SHP77 treated with DMSO at 0.1 percent for 48 hours (cell line): ENCODE measurements at places on chromosomes 11 and 22.

- DNase-seq = no peak
Measured at GRCh38 chr11:120516461-120517389, 5.2 kb downstream of the GRIK4 start.

DNA sequence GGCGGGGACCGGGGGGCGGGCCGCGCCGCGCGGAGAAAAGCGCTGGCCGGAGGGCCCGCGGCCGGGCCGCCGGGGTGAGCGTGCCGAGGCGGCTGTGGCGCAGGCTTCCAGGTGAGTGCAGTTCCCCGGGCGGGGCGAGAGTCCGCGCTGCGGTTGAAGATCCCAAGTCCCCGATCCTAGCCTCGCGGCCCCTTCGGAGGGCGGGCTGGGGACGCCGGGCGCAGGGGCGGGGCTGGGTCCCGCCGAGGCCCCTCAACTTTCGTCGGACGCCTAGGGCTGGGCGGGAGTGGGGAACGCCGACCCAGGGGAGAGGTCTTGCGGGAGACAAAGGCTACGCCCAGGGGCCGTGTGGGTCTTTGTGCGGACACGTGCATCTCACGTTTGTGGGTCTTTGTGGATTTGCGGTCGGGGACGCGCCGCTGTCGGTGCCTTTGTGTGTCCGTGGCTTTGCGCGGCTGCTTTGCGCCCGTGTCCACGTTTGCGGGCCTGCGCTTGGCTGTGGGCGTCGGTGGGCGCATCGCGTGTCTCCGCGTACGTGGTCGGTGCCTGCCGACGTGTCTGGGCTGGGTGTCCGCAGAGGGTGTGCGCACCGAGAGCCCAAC lies at the start of gene TSKU:
Gene TSKU, plus strand, starts transcription at position 63 of the 602 bp plus-strand sequence. CDS start 12,261 bp downstream, outside the sequence.
- DNase-seq = no peak

- DNase-seq = no peak
Measured at GRCh38 chr22:31790240-31790639, 36.4 kb downstream of the DEPDC5 start.

- DNase-seq = peak; percentile 6
Measured at GRCh38 chr11:2777871-2778629, 78.3 kb upstream of the KCNQ1OT1 start.

- no peak for DNase-seq
Measured at GRCh38 chr11:85918910-85919794, 64.0 kb downstream of the CCDC83 start.

GRCh38 chr11:93100211-93100610 lies 97.6 kb downstream of the SLC36A4 start:
- no peak for DNase-seq

- no peak for DNase-seq
Measured at GRCh38 chr11:19332476-19332875, 91.7 kb upstream of the E2F8 start.

- no peak for DNase-seq
Measured at GRCh38 chr11:77244277-77245027, 57.0 kb downstream of the GDPD4 start.

DNA sequence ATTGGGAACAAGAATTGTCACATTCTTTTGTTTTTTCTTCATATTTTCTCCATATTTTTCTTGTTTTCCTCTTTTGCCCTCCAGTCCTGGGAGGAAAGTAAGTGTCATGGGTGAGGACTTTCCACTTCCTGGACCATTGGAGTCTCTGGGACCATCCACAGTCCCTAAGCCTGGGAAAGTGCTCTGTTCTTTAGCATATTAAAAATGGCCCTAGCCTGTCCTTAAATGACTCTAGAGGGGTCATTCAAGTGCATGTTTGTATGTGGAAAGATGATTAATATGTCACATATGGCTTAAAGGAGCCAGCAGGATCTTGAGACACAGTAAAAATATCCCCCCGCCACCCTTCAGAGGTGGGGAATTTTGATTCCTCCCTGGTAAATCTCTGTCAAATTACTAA lies 20.1 kb upstream of the SCGB1D1 start:
- no peak for DNase-seq

GRCh38 chr11:59403546-59403945 lies 22.7 kb downstream of the OR5A2 start:
- no peak for DNase-seq

DNA sequence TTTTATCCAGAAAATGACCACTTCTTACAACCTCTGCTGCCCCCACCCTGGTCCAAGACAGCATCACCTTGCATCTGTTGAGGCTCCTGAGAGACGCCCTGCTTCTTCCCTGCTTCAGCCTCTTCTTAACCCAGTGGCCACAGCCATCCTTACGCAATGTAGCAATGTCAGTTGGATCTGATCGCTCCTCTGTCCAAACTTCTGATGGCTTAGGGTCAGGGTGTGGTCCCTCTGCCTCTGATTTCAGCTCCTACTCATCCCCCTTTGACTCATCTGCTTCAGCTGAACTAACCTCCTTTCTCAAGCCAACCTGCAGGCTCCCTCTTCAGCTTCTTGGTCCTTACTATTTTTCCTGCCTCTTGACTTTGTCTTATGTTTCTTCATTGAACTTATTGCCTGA lies 280.8 kb downstream of the KIRREL3 start:
- no peak for DNase-seq

GRCh38 chr11:35623621-35624168 lies 5.4 kb downstream of the FJX1 start:
- no peak for DNase-seq

DNA sequence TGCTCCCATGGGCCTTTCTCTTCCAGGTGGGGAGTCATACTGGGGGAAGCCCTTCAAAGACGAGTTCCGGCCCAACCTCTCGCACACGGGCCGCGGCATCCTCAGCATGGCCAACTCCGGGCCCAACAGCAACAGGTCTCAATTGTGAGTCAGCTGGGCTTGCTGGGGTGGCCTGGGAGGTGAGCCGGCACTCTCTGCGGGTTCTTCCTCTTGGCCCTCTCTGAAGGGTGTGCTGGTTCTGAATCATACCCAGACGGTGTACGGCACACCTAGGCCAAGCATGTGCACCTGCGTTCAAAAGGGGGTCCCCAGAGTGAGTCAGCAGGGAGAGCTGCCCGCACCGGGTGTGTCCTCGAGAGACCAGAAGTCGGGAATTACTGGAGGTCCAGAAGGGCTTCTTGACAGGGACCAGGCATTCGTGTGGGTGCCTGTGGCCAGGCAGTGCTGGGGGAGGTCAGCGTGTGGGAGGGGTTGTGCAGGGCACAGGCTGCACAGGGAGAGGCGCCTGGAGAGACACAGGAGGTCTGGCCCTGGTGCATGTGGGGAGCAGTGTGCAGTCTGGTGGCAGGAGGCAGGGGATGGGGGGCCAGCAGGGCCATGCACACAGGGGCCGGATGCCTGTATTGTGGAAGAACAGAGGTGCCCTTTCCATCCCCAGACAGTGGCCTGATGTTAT lies 23.0 kb downstream of the PPIL2 start:
- no peak for DNase-seq

- no peak for DNase-seq
Measured at GRCh38 chr11:27456795-27457329, 15.7 kb downstream of the LGR4 start.

DNA sequence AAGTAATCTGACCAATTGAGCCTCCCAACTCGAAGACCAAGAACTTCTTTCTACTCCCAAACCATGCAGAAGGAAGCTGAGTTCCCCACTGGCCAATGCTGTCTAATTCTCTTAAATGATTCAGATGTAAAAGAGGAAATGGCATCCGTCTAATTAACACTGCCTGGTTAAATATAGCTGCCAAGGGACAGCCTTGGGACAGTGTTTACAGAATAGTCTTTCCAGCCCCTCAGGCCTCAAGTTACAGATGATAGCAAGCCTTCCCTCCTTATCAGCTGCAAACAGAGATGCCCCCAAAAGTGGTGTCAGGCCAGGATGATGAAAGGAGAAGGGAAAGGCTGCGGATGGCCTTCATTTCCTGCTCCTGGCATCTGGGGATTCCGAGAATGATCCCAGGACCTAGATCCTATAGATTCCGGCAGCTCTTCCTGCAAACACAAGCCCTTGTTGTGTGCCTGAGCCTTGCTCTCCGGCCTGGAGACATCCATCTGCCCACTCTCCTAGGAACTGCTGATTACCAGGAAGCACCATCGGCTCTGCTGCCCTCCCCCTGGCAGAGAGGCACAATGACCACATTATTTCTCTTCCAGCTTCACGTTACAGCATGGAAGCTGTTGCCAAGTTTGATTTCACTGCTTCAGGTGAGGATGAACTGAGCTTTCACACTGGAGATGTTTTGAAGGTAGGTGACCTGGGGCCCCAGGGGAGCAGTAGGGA lies 13.5 kb upstream of the TMA7B start:
- peak; percentile 54 for DNase-seq

GRCh38 chr22:47802421-47802820 lies 1040.0 kb downstream of the TBC1D22A start:
- DNase-seq = no peak

GRCh38 chr11:93051186-93051585 lies 81.7 kb downstream of the MTNR1B start:
- no peak for DNase-seq

GRCh38 chr11:95374105-95374504 lies 143.1 kb upstream of the SESN3 start:
- DNase-seq = no peak

DNA sequence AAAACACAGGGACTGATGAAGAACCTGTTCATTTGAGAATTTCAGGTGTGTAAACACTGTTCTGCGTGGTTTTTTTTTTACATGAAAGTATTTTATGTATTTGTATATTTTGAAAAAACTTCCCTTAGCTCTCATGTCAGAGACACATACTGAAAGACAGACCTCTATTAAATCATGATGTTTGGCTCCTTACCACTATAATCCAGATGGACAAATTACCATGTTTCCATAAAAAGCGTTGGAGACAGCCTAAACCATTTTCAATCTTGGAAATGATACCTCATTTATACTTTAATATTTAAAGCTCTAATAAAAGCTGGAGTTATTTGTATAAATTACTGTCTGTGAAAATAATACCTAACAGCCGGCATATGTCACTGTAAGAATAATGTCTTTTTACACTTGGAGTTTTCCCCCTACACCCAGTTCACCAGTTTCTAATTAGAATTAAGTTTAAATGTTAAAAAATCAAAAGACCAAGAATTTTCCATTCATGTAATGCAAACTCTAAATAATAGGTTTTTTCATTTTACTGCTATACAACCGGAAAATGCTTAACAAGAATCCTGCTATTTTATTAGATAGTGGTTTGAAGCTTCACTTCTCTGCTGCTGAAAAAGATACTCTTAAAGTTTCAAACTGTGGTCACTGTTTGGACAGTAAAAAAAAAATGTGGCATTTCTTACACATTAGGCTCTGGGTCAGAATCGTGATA lies 30.8 kb downstream of the APLP2 start:
- no peak for DNase-seq

GRCh38 chr11:7571640-7572000 lies 57.8 kb downstream of the PPFIBP2 start:
- no peak for DNase-seq

DNA sequence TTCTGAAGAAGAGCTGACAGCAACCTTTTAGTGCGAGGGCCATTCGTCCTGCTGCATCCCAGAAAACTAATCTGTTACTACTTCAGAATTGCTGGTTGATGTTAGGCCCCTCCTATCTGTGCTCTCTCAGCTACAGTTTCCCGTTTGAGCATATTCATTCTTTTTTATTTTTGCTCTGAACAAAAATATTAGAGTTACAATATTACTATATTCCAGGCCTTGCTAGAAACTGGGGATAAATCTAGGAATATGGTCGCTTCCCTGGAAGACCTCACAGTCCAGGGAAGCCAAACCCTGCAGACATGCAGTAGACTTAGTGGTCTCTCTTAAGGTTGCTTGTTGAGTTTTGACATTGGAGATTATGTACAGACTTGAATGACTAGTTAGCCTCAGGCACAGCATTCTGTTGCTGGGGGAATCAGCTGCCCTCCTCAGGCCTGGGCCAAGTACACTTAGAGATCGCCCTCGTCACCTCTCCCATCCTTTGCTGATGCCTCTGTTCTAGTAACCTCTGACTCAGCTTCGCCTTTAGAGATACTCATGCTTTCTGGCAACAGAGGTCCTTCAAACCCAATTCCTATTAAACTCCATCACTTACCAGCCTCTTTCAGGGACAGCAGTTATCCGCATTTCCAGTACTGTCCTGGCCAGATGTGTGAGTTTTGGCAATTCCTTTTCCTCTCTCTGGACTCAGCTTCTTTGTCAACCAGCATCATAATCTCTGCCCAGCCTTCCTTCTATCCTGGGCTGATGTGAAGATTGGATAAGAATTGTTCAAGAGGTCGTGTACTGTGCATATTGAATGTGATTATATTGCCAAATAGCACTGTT lies 698 bp upstream of the ANAPC15 start:
- no peak for DNase-seq

DNA sequence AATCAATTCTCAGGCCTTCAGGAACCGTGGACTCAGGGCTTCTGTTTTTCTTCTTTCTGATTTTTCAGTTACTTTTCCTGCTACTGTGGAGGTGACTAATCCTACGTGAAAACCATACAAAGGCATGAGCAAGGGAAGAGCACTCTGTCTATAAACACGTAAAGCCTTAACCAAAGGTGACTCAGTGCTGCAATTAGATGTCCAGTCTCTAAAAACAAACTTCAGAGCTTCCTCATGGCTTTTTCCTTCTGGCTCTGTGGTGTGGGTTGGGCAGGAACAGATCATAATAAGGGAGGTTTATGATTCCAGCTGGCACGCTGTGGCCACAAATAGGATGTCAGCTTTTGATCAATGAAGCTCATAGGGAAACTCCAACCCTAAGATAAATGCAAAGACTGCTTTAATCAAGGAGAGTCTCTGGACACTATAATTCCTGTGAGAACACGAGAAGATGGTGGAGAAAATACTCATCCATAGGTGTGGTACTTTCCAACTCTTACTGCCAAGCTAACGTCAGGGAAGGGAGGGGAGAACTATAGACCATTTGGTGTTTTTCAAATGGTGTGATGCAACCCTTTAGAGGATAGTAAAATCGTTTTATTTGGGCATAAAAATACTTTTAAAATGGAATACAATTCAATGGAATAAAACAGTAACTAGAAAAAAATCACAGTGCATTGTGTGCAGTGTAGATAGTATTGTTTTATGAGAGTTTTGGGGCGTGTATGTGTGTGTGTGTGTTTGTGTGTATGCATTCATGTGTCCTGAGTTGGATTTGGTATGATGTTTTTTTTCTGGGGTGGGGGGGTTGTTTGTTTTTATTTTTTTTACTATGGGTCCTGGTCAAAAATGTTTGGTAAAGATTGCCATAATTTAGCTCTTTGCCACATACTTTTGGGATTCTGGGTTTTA lies at the start of gene NXPE2:
Gene NXPE2, plus strand, starts transcription at position 403 of the 912 bp plus-strand sequence. Its CDS starts 49 bp downstream, at position 452.
- no peak for DNase-seq

- DNase-seq = no peak
Measured at GRCh38 chr11:83571302-83571701, 285.1 kb upstream of the CCDC90B start.
